ENCODE measurements at places on chromosomes 12 and 14.

DNA sequence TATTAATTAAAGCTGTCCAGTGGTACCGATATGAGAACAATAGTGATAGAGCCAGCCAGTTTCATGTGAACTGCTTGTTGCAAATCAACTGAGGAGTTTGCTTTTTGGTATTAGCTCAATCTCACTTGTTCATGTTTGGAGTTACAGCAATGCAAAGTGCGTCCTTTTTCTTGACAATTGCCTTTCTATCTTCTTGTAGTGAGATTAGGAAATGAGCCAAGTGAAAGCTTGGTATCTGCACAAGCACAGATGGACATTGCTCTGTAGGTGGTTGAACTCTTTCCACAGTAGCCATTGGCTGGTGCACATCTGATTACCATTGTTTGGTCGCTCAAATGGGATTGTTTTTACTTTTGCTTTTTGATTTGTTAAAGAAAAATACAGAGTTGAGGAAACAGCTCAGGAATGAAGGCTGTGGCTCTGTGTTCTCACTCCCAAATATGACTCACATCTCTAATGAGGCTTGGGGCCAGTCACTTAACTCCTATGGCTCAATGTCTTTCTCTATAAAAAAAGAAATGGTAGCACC lies 241.4 kb downstream of the BMP4 start:
- DNase-seq, result peak; percentile 72

DNA sequence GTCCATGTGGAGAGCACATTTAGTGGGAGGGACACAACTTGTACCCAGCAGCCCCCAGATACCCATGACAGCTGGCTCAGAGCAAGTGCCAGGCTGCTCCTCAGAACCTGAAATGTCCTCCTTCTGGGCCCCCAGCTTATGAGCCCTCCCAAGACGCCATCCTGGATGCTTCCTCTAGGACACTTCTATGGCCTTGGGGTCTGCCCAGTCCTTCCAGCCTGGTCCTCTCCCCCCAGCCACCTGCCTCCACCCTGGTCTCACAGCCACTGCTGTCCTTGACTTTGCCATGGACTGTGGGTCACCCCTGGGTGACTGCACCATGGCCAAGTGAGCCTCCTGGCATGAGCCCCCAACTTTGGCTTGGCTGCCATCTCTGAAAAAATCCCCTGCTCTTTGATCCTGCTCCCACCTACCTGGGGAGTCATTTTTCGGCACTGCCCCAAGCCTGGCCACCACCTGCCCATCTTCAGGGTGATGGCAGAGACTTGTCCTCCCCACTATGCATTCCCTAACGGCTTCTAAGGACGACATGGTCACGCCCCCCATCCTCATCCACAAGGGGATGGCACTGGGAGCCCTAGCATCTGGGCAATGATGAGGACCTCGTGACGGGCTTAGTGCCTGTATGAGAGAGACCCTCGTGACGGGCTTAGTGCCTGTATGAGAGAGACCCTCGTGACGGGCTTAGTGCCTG lies 323.7 kb downstream of the TMEM121 start:
- no peak for DNase-seq

DNA sequence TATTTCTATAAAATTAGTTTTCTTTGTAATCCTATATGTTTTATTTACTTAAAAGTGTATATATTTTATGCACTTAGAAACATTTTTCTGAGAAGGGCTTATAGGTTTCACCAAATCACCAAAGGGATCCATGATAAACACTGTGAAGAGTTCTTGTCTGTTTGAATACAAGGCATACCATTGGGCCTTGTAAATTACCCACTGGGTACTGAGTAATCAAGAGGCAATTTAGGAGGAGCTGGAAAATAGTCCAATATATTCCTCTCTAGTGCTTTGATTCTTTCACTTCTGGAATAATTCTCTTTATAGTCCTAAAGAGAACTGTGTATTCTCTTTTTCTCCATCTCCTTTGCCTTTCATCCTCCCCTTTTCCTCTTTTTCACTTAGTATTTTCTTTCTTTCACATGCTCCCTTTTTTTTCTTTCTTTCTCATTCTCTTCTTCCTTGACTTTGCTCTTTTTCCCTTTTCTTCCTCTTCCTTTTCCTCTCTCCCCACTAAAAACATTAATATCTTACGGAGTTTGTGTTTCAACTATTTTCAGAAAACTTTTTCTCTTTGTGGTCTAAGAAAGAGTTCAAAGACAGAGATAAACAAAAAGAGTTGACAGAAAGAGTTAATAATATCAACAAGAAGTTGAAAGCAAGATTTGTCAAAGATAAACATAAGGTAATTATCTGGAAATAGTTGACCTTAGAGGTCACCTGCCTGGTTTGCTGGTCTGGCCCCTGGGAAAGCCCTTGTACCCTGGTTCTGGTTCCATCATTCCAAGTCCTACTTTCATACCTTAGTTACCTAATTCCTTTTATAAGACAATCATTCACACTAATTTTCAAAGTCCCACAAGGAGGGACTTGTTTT lies 435.3 kb downstream of the RAD51B start:
- DNase-seq, result no peak

DNA sequence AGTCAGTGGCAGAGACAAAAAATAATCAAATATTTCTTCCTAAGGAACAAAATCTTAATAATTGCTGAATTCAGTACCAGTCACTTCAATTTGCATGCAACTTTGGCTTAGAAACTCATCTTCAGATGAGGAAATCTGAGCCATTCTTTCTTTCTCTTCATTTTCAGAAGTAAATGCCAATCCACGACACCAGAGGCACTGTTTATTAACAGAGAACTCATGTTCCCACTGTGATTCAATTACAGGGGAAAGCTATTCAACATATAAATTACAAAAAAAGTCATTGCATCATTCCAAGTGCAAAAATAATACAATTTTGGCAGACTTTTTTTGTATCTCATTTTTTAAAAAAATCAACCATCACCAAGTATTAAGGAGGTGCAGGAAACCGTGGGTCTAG lies 816.1 kb upstream of the TMEM132C start:
- DNase-seq, result no peak

DNA sequence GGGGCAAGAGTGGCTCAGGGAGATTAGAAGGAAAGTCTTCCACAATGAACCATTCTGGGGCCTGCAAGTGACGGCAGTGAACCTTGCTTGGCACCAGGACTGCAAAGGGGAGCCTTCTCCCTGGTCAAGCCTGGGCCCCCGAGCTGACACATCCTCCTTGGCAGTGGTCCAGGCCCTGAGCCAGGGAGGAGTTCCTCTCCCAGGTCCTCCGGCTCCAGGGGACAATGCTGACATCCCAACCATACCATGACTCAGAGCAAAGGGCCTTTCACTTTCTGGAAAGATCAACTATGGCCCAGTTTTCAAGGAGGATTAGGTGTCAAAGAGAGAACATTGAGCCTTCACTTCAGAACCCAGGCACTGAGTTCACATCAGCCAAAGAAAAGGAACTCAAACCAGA lies 756.5 kb upstream of the TBX3 start:
- DNase-seq, result peak; percentile 28

DNA sequence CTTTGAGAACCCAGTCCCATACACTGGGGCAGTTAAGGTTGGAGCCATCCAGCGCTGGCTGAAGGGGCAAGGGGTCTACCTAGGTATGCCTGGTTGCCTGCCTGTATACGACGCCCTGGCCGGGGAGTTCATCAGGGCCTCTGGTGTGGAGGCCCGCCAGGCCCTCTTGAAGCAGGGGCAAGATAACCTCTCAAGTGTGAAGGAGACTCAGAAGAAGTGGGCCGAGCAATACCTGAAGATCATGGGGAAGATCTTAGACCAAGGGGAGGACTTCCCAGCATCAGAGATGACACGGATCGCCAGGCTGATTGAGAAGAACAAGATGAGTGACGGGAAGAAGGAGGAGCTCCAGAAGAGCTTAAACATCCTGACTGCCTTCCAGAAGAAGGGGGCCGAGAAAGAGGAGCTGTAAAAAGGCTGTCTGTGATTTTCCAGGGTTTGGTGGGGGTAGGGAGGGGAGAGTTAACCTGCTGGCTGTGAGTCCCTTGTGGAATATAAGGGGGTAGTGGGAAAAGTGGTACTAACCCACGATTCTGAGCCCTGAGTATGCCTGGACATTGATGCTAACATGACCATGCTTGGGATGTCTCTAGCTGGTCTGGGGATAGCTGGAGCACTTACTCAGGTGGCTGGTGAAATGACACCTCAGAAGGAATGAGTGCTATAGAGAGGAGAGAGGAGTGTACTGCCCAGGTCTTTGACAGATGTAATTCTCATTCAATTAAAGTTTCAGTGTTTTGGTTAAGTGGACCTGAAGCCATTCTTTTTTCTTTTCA lies 9.2 kb downstream of the ERP29 start:
- no peak for DNase-seq

DNA sequence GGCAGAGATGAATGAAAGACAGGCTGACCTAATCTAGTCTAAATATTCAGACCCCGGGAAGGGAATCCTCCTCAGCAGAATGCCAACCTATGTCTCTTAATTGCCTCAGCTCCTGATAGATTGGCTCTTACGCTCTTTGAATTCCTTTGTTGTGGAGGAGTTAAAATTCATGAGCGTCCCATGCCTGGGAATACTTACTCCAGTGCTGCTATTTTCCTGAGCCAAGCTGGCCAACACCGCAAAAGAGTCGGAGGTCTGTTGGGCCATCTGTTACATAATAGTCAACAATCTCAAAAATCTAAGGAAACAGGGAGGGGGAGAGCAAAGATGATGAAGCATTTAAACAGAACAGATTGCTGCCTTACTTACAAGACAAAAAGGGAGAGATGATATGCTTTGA lies 182.8 kb downstream of the ASCL1 start:
- no peak for DNase-seq

DNA sequence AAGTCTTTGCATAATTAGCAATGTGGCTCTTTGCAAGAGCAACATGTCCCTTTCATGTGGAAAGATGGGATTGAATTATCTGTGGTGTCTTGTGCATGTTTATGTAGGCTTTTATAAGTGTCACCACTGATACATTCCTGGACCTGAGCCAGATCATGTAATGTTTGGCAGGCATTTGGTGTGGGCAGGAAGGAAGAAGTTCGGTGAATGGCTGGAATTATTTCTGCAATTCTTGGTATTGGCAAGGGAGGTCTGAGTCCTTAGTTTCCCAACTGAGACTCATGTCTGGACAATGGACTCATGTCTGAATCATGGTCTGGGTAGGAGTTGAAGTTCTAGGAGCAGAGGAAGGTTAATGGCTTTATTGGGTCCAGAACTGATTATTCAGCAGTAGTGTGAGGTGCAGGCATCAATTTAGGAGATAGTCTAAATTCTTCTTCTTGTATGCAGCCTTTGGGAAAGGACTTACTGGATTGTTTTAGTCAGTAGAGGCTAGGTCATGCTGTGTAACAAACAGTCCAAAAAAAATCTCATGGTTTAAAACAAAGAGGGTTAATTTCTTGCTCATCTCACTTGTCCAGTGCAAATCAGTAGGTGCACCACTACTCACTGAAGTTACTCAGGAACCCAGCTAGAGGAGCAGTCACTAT lies 186.5 kb upstream of the LHX5 start:
- DNase-seq, result no peak

Data from retinal pigment epithelial cell (primary cell).